T-helper 2 cell treated with Interferon-gamma antibody and Interleukin-4, amounts not matched to agents 5 μg/mL and 100 μg/mL, for 36 hours (primary cell): ENCODE measurements at places on chromosomes 5 and 9.

DNA sequence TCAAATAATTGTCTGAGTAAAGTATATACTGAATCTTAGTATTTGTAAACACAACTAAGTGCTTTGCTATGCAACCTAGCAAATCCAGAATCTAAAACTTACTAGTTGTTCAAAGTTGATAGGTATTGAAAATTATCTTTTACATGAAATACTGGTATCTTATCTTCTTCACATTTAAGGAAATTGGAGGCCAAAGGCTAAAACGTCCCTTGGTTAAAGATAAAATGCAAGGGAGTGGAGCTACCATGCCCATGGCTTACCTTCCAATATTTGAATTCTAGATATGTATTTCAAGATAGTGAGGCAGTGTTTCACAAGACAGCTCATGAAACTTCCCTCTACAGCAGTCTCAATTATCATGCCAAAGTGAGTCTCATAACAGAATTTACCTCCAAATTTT, 373.5 kb downstream of the KIAA0825 start:
- no peak for DNase-seq

DNA sequence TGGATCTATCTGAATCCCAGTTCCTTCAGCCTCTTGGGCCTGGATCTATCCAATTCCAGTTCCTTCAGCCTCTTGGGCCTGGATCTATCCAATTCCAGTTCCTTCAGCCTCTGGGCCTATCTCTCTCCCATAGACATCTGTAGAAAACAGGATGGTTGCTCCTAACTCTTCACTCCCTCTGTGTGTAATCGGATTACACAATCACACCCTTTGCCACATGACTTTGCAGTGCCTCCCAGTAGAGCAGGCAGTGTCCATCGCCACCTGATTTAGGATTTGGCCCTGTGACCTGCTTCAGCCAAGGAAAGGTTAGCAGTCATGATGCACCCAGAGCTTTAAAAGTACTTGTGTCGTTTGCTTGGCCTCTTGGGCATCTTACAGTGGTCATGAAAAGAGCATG, 56.7 kb downstream of the LHX2 start:
- no peak for DNase-seq

GRCh38 chr9:135410421-135410820, 69.2 kb upstream of the PPP1R26 start:
- DNase-seq = no peak

- peak; percentile 50 for DNase-seq
These were observed 900 bp upstream of the HAVCR2 start for GRCh38 chr5:157109744-157110143.

- no peak for DNase-seq
These were observed 299.7 kb downstream of the NPR3 start for GRCh38 chr5:33010846-33011245.

DNA sequence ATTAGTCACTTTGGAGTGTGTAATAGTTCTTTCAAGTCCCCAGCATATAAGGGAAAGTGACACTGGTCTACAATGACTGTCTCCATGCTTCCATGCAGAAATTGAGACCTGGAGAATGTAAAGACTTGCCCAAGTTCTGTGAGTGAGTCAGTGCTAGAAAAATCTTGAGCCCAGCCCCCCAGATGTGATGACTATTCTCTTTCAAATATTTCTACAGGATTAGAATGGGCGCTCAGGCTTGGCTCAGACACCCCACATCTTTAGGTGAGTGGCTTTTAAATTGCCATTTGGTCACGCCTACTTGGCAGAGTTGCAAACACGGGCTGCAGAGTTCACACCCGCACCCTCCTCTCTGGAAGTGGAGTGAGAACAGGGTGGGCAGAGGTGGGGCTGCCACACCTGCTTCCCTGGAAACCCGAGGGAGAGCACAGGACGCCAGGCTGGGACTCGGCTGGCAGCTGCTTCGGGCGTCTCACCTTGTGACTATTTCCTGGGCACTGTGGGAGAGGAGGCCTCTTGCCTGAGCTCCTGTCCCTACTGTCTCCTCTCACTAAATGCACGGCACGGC, 37.6 kb downstream of the ROPN1L start:
- no peak for DNase-seq

GRCh38 chr5:91079037-91079436, 304.1 kb downstream of the ARRDC3 start:
- no peak for DNase-seq

GRCh38 chr5:150637245-150638052, 3.0 kb upstream of the SYNPO start:
- no peak for DNase-seq

GRCh38 chr9:21018177-21018576, 13.3 kb downstream of the HACD4 start:
- DNase-seq = no peak

GRCh38 chr9:2107906-2108451, 92.8 kb downstream of the SMARCA2 start:
- no peak for DNase-seq

- DNase-seq = no peak
These were observed 208.7 kb downstream of the GADD45G start for GRCh38 chr9:89813482-89813881.

DNA sequence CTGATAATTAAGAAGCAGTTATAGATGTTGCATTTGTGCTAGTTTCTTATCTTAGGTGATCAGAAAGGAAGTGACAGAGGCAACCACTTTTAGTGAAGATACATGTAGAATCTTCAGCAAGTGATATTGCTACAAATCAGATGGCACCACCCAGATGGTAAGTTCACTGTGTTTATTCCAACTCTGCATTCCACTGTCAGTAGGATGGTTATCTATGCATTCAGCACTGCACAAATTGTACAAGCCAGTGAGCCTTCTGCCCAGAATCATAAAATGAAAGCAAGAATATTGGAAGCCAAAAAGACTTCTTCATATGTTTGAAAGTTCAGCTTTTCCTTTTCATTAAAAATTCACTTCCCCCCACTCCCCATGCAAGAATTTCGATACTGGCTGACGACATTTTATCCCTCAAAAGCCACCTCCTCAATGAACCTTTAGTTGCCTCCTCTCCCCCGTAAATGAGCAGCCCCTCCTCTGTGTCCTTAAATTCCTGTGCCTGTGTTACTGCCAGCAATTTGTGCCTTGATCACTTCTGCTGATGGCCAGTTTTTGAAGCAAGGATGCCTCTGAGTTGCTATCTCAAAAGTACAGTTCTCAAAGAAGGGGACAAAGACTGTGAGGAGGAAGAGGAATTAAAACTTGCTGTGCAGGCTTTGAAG, 91.6 kb downstream of the ZSWIM6 start:
- DNase-seq = no peak

DNA sequence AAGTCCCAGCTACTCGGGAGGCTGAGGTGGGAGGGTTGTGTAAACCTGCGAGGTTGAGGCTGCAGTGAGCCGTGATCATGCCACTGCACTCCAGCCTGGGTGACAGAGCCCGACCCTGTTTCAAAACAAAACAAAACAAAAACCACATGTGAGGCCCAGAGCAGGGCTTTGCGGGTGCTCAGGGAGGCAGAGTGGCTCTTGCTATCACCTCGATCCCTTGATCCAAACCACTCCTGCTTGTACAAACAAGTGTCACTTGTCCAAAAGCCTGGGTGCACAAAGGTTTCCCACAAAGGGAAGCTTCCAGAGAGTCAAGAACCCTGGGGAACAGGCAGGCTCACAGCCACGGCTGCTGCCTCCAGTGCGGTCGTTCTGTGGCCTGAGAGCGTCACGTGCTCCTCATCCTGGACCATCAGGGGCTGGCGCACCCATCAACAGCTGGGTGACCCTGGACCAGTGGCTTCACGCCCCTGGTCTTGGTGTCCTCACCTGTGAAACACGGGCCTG, 162.7 kb downstream of the C9orf50 start:
- DNase-seq = peak; percentile 69

GRCh38 chr5:43195670-43196265, 3.7 kb downstream of the NIM1K start:
- no peak for DNase-seq

- no peak for DNase-seq
These were observed 55.5 kb upstream of the CDKN2AIPNL start for GRCh38 chr5:134467231-134467630.

GRCh38 chr5:82885627-82886389, 191.4 kb downstream of the TMEM167A start:
- no peak for DNase-seq

- no peak for DNase-seq
These were observed 25.8 kb downstream of the UGT3A2 start for GRCh38 chr5:36040651-36041536.

- no peak for DNase-seq
These were observed 8.1 kb downstream of the SLC12A7 start for GRCh38 chr5:1103505-1104326.

DNA sequence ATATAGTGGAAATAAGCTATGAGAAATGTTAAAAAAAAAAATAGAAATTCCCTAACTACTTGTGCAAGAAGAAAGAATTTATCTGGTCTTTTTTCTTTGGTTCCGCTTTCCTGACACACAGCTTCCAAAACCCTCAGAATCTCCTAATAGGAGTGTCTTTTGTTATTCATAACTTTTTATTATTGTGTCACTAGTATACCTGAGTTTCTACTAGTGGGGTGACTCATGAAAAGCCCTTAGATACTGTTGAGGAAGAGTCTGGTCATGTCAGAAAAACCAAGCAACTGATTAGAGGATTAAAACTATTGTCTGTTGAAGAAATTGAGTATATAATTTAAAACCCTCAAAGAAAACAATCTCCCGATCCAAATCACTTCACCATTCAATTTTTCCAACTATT, 152.8 kb upstream of the IFNE start:
- no peak for DNase-seq

- no peak for DNase-seq
These were observed 29.0 kb downstream of the GPBP1 start for GRCh38 chr5:57202811-57203210.

DNA sequence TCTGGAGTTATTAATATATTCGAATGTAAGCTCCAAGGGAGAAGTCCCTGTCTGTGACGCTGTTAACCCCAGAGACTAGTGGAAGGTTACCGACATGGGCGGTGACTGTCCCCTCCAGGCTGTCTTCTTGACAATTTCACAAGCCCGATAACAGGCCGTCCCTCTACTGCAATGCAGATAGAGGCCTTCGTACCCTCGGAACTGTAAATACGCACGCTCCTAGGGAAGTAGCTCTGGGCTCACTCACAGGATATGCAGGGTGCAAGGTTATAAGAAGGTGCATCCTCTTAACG, 680 bp upstream of the RFK start:
- peak; percentile 62 for DNase-seq

- peak; percentile 5 for DNase-seq
These were observed 53.2 kb upstream of the SHISAL2B start for GRCh38 chr5:64637144-64637543.

GRCh38 chr5:124812771-124813358, 66.4 kb upstream of the ZNF608 start:
- DNase-seq = no peak

- no peak for DNase-seq
These were observed 236.9 kb downstream of the GOLPH3 start for GRCh38 chr5:31937226-31937625.

DNA sequence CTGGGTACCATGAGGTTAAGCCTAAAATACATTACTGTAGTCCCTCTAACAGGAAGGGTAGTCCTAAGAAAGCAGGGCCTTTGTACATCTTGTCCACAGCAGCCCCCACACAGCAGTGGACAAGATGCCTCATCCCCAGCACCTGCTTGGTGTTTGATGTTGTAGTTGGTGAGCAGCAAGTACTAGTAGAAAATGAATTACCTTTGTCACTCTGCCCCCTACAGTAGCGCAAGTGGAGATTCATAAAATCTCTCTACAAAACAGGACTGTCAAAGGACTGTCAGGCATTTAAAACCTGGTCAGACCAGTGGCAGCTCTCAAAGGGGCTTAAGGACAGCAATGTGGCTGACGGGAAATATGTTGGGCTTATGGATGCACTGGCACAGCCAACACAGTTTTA, 122.5 kb downstream of the TMEM174 start:
- DNase-seq = no peak

DNA sequence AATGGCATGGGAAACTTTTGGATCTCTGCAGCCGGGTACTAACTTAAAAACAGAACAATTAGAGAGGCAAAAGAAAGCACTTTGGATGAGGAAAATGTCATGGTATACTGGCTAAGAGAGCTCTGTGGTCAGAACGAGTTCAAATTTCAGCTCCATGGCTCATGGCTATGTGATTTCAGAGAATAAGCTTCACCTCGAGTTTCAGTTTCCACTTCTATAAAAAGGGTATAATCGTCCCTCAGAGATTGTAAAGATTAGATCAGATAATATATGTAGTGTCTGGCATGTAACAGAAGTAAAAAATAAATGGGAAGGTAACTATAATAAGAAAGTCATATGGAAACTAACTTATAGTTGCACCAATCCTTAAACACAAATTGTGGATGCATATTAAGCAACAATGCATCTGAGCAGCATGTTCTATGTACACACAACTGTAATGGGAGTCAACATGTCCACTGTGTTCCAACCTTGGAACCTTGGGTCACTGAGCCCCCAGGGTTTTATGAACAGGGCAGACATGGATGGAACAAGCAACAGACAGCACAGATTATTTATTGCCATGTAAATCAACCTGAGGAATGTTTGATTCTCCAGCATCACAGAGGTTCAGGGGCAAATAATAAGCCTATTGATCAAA, 145.4 kb downstream of the MAPKAP1 start:
- DNase-seq = peak; percentile 15

DNA sequence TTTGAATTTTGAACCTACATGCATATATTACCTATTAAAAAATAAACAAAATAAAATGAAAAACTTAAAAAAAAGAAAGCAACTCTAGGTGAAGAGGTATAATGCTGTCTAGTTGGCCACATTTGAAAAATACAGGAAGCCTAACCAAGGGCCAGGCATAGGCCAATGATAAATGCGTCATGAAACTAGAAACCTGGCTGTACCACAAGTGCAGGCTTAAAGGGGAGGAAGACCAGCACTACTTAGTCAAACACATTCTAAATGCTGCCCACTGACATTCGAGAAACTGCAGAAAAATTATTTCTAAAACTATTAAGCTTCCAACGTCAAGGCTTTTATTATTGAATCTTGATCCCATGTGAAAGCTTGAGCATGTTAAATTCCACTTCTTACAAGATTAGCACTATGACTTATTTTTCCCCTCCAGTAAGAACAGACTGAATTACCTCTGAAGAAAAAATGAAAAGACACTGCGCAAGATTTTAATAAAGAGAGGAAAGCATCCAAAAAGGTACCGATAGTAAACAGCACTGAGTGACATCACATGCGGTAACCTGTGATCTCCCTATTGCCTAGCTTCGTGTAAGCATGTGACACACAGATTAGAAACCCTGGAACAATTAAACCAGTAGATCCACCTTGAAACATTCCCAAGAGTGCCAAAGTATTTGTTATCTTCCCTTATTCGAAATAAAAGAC, 16.2 kb downstream of the CDC14B start:
- DNase-seq = no peak

GRCh38 chr5:38846379-38847011, 683 bp downstream of the OSMR start:
- DNase-seq = no peak

GRCh38 chr9:135581636-135582426, 20.3 kb downstream of the PAEP start:
- no peak for DNase-seq
